ENCODE measurements at places on chromosomes 11 and 22.

DNA sequence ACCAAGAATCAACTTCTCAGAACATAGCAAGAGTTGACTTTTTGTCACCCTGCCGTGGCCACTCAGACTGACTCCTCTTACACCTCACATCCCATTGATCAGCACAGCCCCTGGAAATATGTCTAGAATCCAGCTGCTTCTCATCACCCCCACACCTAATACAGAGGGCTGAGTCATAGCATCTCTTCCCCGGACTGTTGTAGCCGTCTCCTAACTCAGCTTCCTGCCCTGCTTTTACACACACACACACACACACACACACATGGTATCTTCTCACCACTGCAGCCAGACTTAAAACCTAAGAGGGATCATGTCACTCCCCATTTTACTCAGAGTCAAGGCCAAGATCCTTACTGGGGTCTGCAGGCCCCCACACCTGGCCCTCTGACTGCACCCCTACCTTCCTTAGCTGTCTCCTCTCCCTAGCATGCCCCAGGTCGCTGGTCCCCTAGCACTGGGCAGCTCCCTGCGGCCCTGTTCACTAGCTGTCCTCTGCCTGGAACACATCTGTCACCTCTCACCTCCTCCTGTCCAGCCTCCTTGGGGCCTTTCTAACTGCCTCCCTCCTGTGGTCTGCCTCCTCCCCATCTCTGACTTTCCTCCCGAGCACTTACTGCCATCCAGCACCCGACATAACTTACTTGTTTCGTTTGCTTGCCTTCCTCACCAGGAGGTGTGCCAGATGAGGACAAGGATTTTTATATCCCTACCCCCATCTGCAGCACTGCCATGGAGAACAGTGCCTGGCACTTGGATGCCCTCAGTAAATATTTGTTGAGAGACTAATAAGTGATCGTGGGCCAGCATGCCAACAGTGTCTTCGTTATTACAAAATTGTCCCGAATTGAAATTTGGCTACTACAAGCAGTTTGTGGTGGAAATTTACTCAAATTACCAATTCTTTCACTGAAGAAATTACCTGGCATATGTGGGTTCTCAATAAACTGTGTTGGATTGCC, 61.9 kb downstream of the BMAL1 start:
- DNase-seq = peak; percentile 27

DNA sequence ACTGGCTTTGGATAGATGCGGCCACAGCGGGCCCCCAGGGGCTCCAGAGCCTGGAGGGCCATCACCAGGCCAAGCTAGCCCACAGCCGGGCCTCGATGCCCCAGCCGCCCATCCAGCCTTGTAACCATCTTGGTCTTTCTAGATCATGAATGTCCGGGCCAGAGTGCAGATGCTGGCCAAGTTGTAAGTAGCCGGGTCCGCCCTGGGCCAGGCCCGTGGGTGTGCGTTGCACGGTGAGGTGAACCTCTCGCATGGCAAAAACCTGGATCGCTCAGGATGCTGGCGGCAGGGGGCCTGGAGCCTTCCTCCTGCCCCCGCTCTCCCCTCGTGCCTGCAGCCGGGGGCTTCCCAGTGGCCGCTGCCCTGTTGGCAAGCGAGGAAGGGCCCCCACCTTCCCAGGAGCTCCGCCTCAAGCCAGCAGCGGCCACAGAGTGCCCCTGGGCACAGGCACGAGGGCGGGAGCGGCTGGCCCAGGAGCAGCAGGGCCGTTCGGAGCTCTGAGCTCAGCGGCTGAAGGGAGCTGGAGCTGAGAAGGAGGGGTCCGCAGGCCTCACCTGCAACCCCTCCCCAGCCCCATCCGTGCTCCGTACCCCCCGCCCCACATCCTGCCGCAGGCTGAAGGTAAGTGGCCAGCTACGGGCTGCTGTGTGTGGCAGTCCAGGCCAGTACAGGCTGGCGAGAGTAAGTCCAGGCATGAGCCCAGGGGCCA, 10.9 kb upstream of the MRPL23 start:
- no peak for DNase-seq

GRCh38 chr11:121592708-121593107, 139.9 kb upstream of the SORL1-AS1 start:
- DNase-seq = no peak

- no peak for DNase-seq
Measured at GRCh38 chr22:24329453-24329852, 58.8 kb downstream of the SPECC1L start.

GRCh38 chr11:104098132-104098531, 61.7 kb downstream of the DDI1 start:
- no peak for DNase-seq

GRCh38 chr11:34546511-34547209, 33.1 kb upstream of the ELF5 start:
- DNase-seq = no peak

GRCh38 chr11:12070446-12071267, 39.7 kb upstream of the MICAL2 start:
- DNase-seq = no peak

DNA sequence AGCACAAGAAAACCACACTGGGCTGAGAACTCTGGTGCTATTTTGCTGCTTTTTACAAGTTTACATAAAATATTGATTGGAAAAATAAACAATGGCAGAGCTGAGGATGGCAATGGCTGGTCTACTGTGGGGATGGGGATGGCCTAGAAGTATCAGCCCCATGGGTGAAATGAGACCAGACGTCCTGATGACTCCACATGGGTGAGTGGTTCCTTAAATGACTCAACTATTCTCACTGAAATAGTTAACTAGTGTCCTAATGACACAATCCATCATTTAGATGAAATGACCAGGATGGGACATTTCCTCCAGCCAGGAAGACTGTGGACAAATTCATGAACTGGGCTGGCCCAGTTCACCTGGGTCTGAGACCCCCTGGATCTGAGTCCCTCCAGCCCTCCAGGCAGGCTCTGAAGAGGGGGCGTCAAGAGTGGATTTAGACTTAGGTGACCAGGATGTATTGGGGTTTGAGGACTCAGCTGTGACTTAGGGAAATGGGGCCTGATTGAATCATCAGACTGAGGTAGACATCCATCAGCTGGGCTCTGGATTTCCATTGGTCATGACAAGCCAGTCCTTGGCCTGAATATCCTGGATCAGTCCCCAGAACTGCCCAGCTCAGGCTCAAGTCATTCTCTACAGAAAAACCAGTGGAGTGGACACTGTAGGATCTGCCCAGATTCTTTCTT, 98.2 kb upstream of the IGLL5 start:
- DNase-seq = no peak

- no peak for DNase-seq
Measured at GRCh38 chr11:15859411-15859810, 496.9 kb downstream of the SOX6 start.

DNA sequence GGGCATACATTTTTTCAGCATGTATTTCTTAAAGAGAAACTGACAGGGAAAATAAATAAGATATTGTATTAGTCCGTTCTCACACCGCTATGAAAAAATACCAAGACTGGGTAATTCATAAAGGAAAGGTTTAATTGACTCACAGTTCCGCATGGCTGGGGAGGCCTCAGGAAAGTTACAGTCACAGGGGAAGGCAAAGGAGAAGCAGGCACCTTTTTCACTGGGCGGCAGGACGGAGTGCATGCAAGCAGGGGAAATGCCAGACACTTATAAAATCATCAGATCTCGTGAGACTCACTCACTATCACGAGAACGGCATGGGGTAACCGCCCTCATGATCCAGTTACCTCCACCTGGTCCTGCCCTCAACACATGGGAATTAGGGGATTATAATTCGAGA, 44.2 kb downstream of the PPFIA1 start:
- DNase-seq = peak; percentile 7

GRCh38 chr11:71488681-71489270, 35.8 kb downstream of the NADSYN1 start:
- DNase-seq = no peak

GRCh38 chr22:23997092-23997491, 8.2 kb downstream of the GSTT4 start:
- no peak for DNase-seq

GRCh38 chr22:17303840-17304779, 65.2 kb upstream of the CECR2 start:
- DNase-seq = peak; percentile 72

DNA sequence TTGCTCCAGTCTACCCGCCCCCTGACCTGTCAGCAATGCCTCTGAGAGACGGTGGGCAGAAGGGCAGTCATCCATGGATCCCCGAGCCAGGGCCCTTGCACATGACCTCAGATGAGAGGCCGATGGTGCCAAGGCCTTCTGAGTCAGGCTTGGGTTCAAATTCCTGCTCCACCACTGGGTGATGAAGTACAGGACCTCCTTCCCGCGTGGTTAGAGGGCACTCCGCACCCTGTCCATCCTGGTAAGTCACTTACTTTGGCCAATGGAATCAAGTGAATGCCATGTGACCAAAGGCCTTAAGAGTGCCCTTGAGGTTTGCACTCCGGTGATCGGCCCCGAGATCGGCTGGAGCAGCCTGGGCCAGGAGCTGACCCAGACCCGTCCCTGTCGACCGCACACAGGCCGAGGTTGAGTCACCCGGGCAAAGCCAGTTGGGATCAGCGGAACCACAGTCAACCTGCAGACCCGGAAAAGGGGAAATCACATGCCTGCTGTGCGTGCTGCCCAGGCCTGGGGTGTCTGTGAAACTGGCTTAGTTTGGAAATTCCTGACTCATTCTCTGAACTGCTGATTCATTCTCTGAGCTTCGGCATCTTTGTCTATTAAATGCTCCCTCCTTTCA, 48.9 kb downstream of the RTL6 start:
- no peak for DNase-seq

DNA sequence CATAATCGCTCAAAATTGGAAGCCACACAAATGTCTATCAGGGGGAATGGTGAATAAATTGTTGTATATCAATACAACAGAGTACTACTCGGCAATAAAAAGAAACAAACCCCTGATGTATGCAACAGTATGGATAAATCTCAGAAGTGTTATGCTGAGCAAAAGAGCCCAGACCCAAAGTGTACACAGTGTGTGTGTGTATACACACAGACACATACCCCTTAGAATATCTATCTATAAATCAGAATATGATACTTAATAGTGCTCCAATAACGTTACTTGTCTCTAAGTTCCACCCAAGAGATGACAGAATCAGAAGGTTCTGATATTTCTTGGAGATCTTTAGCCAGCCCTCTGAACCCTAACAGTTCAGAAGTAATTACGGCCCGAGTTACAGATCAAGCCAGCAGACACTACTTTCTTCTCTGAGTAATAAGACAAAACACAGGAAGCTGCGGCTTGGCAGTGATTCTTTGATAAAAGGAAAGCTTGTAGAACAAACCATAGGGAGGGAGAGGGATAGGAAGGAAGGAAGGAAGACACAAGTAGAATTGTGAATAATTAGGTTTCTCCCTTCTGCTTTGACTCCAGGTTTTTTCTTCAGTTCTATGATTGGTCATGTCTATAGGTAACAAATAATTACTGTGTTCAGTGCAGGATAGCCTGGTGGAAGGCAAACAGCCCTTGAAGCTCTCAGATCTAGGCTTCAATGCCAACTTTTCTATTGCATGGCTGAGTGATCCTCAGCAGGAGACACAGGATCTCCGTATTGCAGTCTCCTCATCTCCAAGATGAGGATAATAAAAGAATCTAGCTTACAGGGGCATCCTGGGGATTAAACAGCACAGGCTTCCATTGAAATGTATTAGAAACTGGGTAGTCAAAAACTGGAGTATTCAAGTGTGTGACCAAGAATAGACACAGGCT, 75.6 kb upstream of the TEAD1 start:
- DNase-seq = no peak

DNA sequence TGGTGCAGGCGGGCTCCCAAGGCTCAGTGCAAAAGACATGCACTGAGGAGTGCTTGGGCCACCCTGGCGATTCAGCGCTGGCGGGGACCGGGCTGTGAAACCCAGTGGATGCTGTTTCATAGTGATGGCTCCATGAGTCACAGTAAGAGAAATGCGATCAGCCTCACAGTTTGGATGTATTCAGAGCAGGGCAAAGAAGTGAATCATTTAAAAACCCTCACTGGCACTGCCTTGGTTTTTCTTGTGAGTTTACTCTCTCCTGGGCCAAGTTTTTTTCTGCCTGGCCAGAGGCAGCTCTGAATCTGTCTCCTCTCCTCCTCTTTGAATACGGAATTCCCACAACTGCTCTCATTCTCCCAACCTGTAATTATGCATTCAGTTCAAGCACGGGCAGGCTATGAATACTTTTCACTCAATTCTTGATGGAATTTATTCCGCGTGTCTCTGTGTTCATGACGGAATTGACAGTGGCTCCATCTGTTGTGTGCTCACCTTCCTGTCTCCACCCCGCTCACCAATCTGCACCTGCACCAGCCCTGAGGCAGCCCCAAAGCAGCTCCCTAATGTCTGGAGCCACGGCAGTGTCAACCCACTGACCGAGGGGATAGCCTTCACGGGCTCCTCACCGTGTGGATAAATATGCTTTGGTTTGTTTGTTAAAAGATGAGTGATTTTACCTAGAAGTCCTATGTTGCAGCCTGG, 14.9 kb downstream of the ADAMTS8 start:
- DNase-seq = no peak

GRCh38 chr11:83054001-83054400, 17.7 kb downstream of the RAB30 start:
- DNase-seq = no peak

GRCh38 chr22:37016134-37016910, 2.9 kb downstream of the TST start:
- no peak for DNase-seq

- DNase-seq = peak; percentile 98
Measured at GRCh38 chr11:118997627-118998387, at the start of gene CENATAC. Gene CENATAC, plus strand, starts transcription at chr11:118998138. Its CDS starts 60 bp downstream, at chr11:118998198.

- no peak for DNase-seq
Measured at GRCh38 chr11:69560141-69560790, 78.8 kb downstream of the LINC01488 start.

GRCh38 chr22:22960307-22960706, 72.7 kb downstream of the IGLL5 start:
- DNase-seq = no peak

GRCh38 chr11:112087212-112087611, 539 bp downstream of the SDHD start:
- DNase-seq = no peak
